CD4-positive, alpha-beta T cell (primary cell): ENCODE measurements at places on chromosomes 1 and 21. TPM values are rescaled to one million over a fixed set of nuclear protein-coding genes. Genes with fewer than 3 reads are reported as not detected.

The POU3F1 gene
- total RNA-seq, result 0.22 TPM

The ASB17 gene
- not detected for total RNA-seq

The TBX19 gene
- total RNA-seq, result 1.6 TPM

The SPRR3 gene
- not detected for total RNA-seq

The CAPN8 gene
- total RNA-seq, result 0.27 TPM

The TFAP2E gene
- 3.0 TPM for total RNA-seq
